SK-N-DZ (cell line): ENCODE measurements at places on chromosomes 4 and X.

DNA sequence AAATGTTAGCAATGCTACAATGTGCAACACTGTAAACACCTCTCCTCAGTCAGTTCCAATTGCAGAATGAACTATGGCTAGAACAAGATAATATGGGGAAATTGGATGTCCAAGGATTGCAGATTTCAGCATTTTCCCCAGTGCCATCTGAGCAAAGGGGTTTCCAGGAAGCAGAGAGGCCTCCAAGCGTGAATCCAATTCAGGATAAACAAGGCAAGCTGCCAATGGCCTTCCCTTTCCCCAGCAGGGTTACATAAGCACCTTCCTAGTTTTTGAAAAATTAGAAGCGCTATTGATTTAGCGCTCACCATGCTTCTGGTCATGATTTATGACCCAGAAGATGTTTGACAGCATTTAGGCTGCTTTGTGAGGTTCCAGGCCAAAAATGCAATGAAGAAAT, 223.0 kb upstream of the GATB start:
- DNase-seq: no peak

DNA sequence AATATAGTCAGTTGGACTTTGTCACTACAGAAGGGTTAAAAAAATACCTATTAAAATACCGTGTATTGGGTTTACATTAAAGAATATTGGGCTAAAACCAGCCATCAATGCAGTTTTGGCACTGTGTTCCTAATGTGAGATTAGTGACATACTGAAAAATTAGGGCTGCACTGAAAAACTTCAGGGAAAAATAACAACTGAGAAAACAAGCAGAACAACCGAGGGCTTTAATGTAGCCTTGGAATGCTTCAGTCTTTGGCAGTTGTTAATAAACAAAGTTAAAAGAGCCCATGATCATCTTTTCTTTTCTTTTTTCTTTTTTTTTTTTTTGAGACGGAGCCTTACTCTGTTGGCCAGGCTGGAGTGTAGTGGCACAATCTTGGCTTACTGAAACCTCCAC, 12.4 kb downstream of the STAG2 start:
- DNase-seq: no peak

DNA sequence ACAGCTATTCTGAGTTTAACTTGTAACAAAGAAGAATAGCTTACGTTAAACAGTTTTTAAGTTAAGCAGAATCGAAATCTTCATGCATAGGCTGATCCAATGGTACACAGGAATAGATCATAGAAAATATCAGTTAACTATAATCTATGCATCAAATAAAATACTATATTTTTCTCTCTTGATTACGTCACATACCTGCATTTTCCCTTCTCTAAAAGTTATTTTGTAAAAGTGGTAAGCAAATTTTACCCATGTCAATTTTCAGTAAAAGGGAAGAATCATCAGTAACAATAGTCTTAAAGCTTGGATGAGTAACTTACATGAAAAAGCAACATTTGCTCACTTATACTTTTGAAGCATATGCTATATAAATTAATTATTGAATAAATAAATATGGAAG, 692.4 kb downstream of the FAT4 start:
- DNase-seq: no peak

GRCh38 chrX:153635788-153636668, 11.0 kb upstream of the DUSP9 start:
- DNase-seq: peak; percentile 50

- DNase-seq: no peak
Measured at GRCh38 chr4:119725688-119726330, 97.2 kb upstream of the PDE5A start.

DNA sequence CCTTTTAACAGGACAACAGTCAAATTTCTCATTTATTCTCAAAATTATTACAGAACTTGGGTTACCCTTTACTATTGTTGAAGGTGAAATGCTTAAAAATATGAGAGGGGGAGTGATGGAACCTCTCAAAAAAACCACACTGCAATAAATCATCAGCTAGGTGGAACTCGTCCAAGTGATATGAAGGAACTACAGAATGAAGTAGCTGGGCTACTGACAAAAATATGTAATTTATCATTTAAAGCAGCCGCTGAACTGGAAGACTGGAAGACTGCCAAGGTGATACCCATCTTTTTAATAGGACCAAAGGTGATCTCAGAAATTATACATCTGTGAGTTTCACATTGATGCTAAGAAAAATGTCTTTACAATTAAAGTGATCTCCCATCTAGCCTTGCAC, 597.7 kb upstream of the TENM3 start:
- DNase-seq: no peak

GRCh38 chrX:70456256-70456655, 11.6 kb downstream of the DLG3 start:
- no peak for DNase-seq

DNA sequence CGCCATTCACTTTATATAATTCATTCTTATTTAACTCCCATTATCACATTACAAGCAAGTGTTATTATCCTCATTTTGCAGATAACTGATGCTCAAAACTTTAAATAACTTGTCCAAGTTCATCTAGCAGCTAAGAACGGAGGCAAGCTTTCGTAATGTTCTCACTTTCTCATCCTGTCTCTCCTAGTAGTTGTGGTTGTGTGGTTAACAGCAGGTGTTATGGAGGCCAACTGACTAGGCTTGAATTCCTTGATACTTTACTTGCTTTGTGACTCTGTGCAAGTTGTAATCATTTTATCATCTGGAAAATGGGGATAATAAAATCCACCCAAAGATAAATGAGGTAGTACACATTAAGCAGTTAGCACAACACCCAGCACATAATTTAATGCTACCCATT, 109.9 kb upstream of the PTPN13 start:
- DNase-seq: peak; percentile 15

GRCh38 chrX:152259150-152259549, 120.8 kb upstream of the MAGEA10 start:
- no peak for DNase-seq

GRCh38 chr4:145709843-145710242, 29.9 kb downstream of the C4orf51 start:
- DNase-seq: no peak

DNA sequence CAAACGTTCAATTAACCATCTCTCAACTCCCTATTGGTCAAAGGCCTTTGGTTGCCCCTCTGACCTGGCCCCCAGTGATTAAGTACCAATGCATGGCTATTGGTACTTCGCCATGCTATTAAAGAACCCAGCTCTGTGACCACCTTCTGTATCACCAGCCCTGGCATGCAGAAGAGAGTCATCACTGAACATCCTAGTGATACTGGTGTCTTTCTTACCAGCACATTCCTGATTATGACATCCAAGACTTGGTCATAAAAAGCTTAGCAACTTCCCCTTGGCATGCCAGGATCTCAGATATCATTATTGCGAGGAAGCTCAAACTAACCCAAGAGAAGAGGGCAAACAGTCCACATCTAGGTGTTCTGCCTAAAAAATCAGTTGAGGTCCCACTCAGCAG, 122.3 kb upstream of the OTUD4 start:
- DNase-seq: no peak

DNA sequence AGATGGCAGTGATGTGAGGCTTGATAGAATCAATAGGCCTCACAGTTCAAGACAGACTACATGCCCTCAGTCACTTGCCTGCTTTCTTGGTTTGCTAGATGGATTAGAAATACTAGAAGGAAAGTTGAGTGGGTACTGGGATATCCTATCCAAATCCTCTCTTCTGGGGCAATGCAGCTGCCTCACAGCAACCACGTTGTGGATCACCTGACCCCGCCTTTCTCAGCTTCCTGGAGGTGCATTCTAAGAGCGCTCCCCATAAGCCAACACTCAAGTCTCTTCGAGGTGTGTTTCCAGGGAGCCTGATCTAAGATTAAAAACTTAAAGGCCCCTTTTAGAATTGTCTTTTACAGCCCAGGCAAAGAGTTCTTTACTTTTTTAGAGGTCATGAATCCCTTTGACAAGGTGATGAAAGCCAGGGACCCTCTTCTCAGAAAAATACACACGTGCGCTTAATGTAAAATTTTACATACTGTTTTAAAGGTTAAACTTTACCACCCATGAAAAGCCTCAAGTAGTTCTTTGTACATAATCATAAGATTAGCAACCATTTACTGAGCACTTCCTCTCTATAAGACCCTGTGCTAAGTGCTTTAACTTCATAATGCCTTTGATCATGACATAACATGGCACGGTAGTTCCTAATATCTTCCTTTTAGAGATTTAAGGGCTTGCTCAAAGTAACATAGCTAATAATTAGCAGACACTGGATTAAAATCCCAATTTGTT, 840 bp upstream of the RPL34 start:
- no peak for DNase-seq

- DNase-seq: no peak
Measured at GRCh38 chr4:88207171-88207570, 48.7 kb upstream of the ABCG2 start.

DNA sequence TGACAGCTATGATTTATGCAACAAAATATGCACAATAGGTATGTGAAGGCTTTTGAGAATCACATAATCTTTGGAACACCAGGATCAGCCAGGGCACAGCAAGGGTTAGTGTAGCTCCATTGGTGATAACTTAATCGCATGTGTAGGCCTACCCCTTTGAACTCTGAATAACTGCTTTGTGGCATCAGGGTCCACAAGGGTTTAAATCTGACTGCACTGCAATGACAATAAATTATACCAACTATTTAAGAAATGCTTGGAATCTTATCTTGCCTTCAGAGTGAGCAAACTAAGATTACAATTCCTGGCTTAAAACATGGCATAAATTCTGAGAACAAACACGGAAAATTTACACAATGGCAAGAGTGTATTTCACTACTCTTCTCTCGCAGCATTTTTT, 245.8 kb downstream of the FBXO8 start:
- no peak for DNase-seq

DNA sequence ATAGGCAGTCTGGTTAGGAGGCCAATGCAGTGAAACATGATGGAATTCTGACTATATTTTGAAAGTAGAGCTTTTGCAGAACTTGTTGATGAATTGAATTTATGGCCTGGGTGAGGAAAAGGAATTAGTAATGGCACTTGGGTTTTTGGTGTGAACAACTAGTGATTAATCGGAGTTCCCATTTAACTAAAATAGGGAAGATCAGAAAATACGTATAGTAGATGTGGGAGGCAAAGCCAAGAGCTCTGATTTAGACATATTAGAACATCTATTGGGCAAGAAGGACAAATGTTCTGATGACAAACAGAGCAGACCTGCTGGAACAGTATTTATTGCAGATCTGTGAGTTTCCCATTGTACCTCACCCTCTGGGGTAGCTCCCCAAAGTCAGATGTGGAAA, 12.3 kb upstream of the NDP start:
- no peak for DNase-seq

DNA sequence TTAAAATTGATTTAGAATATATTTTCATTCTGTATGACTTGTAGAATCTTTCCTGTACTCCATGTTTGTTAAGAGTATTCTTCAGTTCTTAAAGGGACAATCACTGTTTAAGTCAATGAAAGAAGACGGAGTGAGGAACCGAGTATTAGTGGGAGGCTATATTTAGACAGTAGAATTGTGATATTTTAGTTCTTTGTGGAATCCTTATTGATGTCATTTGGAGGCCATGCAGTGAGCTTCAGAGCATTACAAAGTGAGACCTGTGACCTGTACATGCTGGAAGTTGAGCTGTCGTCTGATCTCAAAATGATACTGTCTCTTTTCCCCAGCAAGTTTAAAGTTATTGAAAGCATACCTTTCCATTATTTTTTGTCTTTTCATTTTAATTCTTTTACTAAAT, 394.7 kb downstream of the GALNTL6 start:
- DNase-seq: no peak

DNA sequence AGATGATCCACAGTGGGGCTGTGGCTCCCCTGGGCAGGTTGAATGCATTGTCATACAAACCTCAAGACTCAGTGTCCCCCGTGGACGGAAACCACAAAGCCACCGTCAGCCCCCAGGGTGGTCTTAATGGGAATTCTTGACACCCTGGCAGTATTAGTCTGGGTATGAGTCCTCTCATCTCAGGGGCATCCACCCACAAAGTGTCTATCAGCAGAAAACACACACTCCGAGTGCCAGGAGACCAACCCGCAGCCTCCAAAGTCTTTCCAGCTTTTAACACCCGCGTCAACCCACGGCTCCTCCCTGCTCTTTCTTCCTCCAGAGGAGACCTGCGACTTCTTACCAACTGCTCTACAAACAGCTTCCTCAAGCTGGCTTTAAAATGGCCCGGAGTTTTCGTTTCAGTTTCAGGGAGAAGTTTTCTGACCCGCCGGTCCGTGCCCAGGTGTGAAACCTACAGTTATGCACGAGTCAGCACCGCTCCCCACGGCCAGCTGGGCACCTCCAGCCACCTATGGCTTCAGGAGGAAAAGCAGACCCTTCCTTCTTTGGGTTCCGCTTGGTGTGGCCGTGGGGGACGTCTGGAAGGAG, 14.4 kb upstream of the ASMTL start:
- DNase-seq: no peak

GRCh38 chrX:135556055-135556454, 35.6 kb downstream of the INTS6L start:
- no peak for DNase-seq

GRCh38 chr4:119894650-119895208, 171.9 kb downstream of the MAD2L1 start:
- DNase-seq: no peak

GRCh38 chr4:137610960-137611359, 78.7 kb upstream of the PCDH18 start:
- peak; percentile 29 for DNase-seq

DNA sequence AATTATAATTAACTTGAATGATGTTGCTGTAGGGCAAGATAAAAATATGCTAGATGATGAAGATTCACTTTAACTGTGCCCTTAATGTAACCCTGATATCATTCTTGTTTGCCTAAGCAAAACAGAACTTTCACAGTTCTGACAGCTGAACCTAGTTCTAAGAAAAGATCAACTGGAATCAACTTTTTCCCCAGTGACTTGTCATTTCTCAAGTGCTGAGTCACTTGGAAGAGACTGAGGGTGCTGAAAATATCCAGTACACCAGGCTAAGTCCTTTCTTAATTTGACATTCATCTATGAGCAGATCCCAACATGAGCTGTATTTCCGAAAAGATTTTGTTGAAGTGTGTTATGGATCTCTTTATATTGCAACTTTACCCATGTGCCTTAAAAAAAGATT, 140.4 kb downstream of the MID1IP1 start:
- no peak for DNase-seq

- DNase-seq: no peak
Measured at GRCh38 chr4:52032005-52032404, 6.1 kb downstream of the SGCB start.

DNA sequence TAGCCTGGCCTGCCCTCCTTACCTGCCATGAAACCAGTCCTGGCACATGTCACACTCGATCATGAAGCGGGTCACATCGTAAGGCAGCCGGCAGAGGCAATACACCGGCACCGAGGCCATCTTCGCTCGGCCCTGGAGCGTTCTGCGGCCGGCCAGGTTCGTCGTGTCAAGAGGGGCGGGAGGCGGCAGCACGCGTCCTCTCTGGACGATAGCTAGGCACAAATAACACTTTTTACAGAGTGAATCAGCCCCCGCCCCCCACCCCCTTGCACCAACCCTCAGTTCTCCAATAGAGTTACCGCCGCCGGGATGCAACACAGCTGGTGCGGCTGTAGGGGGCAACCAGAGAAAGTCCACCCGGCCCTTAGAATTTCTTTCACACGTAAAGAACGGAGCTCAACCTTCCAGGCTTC, 1.7 kb downstream of the PHF8 start:
- peak; percentile 48 for DNase-seq
